T-helper 17 cell (primary cell): ENCODE measurements at places on chromosomes 1 and 21.

- no peak for DNase-seq
Observed at GRCh38 chr1:89739013-89739843, 81.6 kb upstream of the LRRC8D start.

- no peak for DNase-seq
Observed at GRCh38 chr1:232634096-232634495, 4.2 kb upstream of the SIPA1L2 start.

DNA sequence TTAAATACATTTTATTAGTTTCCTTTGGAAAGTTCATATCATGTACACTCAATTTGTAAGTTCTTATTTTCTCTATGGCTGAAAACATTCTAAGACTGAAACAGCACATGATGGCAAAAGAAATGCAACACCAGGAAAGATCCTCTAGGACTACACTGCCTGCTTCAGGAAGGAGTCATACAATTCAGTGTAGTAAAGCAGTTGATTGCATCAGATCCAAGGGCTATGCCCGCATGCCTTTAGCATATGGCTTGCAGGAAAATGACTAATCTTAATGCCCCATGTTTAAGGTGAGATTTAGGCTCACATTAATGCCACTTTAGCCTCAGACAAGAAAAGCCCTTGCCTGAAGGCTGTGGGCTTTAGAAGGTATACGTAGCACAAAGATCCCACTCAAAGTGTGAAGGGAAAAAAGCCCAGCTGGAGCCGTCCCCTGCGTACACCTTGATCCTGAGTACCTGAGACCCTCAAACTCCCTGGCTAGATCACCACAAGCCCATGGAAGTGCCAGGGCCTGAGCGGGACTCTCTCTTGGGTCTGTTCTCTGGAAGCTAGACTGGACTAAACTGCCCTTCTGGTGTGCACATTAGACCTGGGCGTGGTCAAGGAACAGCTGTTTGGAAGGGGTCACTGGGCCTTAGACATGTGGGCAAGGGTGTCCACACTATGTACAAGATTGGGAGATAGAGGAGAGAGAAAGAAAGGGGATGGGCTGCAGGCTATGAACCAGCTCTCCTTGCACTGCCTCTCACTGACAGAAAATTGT is 52.9 kb downstream of the ESRRG start:
- no peak for DNase-seq

DNA sequence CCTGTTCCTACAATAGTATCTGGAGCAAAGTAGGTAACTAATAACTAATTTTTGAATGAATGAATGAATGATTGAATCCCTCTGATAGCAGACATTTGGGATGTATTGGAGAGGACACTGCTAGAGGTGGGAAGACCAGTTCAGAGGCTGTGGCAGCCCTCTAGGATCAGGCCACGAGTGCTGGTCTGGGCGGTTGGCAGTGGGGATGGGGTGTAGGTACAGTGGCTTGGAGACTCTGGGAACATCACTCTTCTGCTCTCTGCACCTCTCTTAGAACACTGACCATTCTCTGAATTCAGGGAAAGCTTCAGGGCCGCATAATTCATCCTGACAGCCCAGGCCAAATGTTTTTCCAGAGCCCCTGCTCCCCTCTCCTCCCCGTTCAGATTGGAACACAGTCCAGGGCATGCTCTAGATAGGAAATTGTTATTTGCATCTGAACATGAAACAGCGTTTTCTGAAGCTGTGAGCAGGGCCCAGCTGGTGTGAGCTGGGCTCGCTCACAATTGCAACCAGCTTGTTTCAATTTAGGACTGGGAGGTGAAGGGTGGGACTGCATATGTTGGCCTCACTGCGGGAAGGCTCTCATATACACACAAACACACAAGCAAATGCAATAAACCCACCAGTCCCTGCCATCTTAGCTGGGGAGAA is 253.1 kb upstream of the USP24 start:
- no peak for DNase-seq

DNA sequence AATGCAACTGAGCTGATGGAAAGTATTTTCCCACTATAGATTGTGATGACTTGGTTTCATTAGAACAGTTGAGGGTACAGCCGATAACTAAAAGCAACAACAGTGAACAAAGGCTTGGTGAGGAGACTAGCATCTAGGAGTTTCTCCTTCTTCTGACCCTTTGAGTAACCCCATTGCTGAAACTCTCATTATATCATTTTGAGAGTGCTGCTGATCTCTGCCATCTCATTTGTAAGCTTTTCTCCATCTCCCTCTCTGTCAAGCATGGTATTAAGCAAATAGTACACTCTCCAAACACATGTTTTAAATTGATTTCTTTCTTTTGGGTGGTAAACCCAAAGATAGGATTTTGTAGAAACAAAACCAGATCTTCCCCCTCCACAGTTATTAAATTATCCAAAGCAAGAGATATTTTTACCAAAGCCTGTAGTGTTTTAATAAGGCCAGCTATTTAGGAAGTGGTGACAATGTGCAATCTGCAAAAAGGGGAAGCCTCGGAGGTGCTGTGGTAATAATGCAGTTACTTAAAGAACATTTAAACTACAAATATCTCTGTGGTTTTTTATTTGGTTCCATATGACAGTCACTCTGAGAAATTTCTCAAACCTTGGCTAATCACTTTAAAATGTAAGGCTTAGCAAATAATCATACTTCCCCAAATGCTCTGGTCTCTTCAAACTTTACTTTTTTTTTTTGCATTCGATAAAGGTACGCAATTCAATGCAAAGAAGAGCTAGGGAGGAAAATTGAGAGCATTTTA is 287.5 kb downstream of the HLX start:
- DNase-seq: no peak

DNA sequence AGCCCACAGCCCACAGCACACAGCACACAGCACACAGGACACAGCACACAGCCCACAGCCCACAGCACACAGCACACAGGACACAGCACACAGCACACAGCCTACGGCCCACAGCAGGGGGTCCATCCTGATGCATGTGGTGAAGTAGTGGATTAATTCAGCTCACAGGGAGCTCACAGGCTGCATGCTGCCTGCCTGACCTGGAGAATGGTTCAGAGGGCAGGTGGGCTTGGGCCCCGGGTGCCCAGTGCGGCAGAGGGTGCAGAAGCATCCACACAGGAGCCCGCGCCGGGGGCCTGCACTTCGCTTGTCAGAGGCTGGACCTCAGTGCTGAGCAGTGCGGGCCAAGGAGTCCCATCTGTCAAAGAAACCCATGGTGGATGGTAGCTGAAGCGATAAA is 21.1 kb upstream of the AJAP1 start:
- no peak for DNase-seq

GRCh38 chr1:10059342-10059718 is 26.6 kb downstream of the UBE4B start:
- DNase-seq: no peak

DNA sequence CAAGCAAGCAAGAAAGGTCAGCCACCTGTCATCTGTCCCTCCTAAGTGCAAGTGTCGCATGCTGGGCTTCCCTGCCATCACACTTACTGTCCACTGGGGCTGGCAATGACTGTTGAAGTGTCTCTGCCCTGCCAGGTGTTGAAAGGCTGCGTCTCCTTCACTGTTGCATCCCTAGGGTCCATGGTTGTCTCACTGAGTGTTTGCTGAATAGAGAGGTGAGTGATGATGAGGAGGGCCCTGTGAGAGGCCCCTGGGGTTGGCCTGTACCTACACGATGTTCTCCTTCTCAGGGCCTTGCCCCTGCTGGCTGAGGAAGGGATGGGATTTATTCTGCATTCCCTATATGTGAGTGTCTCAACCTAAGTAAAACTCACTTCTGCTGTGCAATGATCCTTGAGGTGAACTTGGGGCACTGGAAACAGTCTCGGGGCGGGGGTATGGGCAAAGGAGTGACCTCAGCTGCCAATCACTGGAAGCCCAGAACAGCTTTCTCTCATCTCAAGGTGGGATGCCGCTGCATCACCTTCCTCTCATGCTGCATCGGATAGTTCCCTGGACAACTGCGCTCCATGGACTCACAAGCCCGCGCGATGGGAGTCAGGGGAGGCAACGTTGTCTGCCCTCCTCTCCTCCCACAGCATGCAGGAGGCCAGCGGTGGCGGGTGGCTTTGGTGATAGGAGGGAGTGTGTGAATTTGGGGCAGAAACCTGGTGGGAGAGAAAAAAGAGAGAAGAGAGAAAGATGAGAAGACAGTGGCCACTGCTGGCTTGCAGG is 35.8 kb upstream of the SOX13 start:
- no peak for DNase-seq

DNA sequence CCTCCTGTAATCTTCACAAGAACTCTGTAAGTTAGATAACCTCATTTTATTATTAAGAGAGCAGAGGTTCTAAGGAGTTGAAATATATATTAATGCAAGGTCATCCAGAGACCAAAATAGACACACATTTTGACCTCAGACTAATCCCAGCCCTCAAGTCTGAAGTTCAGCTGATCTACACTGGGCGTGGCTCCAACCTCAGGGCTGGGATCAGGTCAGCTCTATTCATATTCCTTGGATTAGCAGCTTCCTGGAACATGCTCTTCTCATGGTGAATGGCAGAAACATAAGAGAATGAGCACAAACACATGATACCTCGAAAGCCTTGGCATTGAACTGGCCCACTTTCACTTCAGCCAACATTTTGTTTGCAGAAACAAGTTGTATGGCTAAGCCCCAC is 200.8 kb upstream of the ST6GALNAC5 start:
- DNase-seq: no peak

DNA sequence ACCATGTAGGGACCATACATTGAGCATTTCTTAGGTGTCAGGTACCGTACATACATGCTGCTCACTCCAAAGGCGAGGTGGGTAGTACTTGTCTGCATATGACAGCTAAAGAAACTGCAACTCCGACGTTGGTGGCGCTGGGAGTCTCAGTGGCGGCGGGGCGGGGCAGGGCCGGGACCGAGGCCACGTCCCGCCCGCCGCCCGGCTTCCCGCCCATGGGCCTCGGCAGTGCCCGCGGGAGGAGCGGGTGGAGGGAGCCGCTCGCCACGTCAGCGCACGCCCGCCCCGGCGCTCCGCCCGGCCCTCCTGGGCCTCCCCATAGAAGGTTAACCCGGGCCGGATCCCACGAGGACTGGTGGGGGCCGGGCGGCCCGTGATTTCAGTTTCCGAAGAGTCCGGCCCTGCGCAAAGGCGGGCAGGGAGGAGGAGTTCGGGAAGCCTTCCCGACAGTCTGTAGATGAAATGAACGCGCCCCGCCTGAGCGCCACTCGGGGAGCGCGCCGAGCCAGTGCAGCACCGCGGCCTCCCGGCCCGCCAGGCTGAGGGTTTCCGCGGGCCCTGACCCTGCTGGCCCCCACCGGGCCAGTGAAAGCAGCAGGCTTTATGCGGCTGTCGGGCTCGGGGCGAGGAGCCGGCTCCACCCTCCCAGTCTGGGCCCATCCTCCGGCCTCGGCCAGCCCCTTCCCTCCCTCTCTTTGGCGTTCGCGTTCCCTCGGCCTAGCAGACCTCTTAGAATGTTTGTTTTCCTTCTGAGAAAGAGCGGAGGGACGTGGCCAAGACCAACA is 119.9 kb upstream of the JUN start:
- peak; percentile 40 for DNase-seq

GRCh38 chr1:211337430-211338223 is 11.0 kb downstream of the TRAF5 start:
- DNase-seq: no peak

DNA sequence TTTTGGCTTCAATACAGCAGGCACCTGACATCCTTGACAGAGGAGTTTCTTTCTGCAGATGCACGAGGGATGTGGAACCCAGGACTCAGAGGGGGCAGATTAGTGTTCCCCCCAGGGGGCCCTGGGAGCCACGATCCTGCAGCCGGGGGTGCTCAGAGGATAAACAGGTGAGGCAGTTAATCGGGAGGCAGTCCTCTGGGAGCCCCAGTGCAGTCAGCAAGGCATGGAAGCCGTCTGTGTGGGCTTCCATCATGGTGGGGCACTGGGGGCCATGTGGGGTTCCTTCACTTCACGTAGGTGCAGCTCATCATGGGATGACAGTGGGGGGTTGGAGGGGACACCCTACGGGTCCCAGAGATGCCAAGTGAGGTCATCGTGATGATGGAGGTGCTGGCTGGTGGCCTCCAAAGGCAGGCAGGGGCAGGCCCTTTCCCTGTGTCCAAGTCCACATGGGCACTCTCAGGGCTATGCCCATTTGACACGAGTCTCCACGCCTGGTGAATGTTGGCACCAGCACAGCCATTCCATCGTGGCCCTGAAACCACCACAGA is 59.3 kb upstream of the ABCG1 start:
- DNase-seq: no peak

DNA sequence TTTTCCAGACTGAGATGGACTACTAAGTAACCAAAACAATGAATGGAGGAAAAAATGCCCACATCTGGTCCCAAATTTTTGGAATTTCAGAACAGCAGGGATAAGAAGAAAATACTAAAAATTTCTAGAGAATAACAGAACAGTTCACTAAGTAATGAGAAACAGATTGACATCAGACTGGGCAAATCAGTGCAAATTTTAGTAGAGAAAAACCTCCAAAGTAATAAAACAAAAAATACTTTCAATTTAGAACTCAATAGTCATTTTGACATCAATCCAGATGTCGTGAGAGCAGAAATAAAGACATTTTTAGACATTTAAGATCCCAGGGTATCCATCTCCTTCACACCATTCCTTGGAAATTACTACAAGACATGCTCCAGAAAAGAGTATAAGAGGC is 39.3 kb downstream of the CRP start:
- no peak for DNase-seq
